ENCODE measurements at places on chromosomes 11 and 22.

DNA sequence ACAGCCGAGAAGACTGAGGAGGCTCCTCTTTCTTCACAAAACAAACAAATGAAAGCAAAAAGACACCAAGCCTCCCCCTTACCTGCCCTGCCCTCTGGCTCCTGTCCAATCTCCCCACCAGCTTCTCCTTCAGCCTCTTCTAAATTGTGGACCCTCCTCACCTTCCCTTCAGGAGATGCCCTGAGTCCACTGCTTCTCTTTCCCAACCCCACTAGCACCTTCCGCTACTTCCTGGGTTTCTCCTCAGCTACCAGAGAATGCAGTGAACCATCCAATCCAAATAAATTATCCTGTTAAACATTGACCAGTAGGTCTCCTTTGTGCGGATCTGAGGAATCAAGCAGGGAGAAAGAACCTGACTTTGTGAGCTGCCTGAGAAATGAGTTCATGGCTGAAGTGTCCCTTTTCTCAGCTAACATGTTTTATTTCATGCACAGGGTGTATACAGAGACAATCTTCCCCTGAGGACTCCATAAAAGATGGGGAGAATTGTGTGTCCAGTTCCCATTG is 63.2 kb upstream of the VPREB1 start:
- no peak for DNase-seq

GRCh38 chr11:122809866-122810265 is 28.4 kb upstream of the CRTAM start:
- no peak for DNase-seq

DNA sequence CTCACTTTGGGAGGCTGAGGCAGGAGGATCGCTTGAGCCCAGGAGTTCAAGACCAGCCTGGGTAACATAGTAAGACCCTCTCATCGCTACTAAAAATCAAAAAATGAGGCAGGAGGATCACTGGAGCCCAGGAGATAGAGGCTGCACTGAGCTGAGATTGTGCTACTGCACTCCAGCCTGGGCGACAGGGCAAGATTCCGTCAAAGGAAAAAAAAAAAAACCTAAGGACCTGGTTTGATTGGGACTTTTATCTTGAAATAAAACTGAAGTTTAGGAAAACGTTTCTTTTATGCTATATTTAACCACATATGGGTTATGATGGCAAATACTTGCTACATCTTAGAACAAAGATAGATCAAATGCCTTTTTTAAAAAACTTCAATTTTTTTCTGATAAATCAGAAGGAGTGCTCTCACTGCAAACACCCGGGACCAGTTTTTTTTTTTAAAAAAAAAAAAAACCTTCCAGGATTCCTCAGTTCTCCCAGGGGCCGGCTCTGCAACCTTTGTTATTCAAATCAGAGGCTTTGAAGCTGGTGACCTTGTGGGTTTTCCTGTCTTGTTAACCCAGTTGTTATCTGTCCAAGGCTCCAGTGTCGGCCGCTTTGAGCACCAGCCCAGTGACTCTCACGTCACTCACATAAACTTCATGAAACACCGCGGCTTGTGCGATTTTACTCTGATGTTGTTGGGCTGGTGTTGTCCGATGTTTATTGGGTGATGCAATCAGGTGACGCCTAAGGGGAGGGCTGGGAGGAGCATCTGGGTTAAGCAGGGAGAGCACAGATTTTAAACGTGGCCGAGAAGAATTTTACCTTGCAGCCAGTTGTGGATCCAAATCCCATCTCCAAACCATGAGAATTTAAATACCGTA is 24.7 kb upstream of the SLC22A12 start:
- DNase-seq = no peak

DNA sequence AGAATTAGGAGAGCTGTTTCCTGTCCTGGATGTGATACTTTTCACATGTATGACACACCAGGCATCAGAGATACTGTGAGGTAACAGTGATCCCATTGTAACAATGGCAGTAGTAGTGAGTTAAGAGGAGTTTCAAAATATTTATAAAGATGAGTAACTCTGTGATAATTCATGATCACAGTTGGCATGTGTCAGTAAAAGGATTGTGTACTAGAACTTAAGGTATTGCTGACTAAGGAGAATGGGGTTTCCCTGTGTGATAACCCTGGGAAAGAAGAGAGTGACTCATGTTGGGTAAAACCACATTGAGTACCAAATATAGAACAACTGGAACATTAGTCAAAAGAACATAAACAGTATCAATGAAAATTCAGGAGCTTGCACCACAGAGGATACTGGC is 22.9 kb upstream of the SLC5A1 start:
- no peak for DNase-seq

DNA sequence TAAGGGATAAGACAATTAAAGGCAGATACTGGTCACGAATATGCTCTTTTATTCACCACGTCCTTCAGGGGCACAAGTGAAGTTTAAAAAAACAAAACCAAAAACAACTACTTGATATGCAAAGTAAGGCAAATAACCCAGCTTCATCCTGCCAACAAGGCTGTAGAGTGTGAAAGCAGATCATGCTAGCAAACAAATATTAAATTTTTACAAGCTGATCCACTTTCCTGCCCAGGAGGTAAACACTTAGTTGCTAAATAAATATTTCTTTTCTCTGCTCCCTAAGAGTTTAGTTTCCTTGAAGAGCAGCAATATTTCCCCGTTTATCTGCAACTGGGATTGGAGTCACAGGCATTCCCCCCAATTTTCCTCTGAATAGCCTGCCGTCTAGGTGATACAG is 300.2 kb downstream of the LARGE1 start:
- DNase-seq = no peak

DNA sequence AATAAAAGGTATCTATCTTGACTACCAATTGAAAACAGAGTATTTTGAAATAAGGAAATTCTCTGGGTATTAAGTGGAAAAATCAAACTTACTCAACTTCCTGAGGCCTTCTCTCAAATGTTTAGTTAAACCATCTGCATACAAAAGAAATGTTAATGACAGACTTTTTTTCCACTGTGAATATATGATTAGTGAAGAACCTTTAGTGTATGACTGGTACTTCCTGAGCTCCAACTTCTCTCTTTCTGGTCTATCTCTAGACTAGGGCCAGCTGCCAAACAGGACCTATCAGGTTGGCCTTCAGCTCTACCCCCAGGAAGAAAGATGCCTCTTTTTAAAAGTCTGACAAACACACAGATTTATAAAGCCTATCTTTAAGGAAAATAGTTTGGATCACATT is 68.8 kb upstream of the SCUBE2 start:
- no peak for DNase-seq

DNA sequence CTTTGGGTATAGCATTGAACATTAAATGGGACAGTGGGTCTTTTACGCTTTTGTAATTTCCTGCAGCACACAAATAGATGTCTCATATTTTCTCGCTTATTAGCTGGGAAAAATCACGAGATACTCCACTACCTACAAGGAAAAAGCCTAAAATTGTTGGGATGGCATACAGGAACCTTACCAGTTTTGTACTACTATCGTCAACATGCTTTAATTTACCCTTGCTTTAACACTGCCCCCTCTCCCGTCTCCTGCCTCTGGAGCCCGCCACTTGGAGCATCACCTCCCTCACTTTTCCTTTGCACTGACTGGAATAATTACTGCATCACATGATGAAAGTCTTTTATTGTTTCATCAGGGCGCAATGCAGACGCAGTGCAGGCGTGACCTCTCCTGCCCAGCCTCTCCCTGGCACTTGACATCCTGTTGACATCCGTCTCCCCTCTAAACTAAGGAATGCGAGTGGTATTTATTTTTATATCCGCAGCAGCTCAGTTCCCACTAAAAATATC is 1.0 kb upstream of the FNBP4 start:
- peak; percentile 66 for DNase-seq

GRCh38 chr11:80309301-80309700 is 868.5 kb upstream of the TENM4 start:
- no peak for DNase-seq

GRCh38 chr11:84549217-84549616 is 1077.9 kb downstream of the DLG2 start:
- no peak for DNase-seq

DNA sequence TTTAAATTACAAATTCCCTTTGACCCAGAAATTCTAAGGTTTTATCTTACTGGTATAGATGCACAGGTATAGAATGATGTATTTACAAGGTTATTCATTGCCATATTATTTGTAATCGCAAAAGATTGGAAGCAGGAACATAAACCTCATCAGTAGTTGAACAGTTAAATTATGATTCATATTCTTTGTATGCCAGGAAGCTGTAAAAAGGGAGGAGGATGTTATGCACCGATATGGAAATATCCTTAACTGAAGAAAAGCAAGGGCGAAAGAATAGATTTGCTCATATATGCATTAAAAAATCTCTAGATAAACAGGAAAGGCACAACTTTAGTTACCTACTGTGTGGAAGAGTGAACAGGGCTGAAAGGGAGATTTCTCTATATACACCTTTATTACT is 36.7 kb downstream of the PPFIA1 start:
- no peak for DNase-seq

DNA sequence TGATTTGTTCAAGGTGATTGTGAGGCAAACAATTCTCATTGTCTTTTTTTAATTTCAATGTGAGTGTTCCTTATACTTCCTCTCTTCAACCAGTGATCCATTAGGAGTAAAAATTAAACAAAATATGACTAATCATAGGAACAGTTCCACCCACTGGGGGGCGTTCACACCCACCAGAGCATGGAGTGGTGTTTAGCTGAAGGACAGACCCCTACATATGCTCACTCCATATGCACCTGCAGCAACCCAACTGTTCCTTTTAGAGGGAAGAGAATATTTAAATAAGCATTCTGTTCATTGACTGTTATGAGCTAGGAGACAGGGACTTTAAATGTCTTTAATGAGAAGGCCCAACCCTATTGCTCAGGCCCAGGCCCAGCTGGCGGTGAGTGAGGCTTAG is 78.7 kb upstream of the DRD2 start:
- DNase-seq = no peak

GRCh38 chr22:20095521-20095920 is 15.5 kb downstream of the DGCR8 start:
- DNase-seq = no peak

- no peak for DNase-seq
Measured at GRCh38 chr11:65471447-65471891, 27.4 kb upstream of the MALAT1 start.

GRCh38 chr11:63530021-63530420 is 6.6 kb upstream of the PLAAT4 start:
- no peak for DNase-seq

- no peak for DNase-seq
Measured at GRCh38 chr11:69801513-69802335, 17.5 kb downstream of the FGF3 start.

DNA sequence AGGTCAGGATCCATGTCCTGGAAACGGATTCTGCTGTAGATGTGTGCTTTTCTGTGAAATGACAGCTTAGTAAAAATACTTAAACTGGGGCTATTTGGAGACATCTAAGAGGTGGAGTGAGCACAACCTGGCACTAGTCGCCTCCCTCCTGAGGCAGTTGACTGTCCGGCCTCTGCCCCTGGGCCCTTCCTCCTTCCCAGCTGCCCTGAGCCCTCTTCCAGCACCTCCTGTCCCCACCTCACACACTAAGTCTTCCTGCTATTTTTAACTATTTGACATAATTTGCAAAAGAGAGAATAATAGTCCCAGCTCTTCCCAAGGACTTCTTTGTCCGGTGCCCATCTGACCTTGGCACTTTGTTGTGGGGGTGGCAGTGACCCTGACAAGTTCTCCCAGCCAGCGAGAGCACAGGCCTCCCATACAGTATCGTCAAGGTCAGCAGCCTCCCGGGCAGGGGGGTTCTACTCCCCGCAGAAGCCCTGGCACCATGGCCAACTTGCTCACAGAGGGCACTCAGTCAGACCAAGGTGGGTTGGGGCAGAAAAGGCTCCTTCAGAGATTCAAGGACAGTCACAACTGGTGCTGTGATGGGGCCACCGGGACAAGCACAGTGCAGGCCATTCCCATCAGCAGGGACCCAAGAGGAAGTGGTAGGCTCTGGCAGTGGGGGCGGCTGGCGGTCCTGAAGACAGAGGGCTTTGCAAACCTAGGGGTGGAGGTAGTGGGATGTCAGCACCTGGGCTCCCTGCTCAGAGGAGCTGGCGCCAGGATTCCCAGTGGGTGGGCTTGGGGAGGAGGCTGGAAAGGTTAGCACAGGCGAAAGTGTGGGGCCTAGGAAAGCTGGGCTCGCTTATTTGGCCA is 5.5 kb upstream of the NEAT1 start:
- DNase-seq = no peak
